Panc1 (cell line): ENCODE measurements at places on chromosomes 12 and 14. TPM values are rescaled to one million over a fixed set of nuclear protein-coding genes. Genes with fewer than 3 reads are reported as not detected.

SERPINA9 gene
- not detected for total RNA-seq

C14orf180 gene
- not detected for total RNA-seq

- no peak for DNase-seq
Measured at GRCh38 chr12:121334513-121335343, 17.5 kb downstream of the ANAPC5 start.

- no peak for DNase-seq
Measured at GRCh38 chr14:94365624-94366023, 22.8 kb downstream of the SERPINA1 start.

GRCh38 chr12:100987552-100988521, 193.3 kb downstream of the ANO4 start:
- no peak for DNase-seq

DNA sequence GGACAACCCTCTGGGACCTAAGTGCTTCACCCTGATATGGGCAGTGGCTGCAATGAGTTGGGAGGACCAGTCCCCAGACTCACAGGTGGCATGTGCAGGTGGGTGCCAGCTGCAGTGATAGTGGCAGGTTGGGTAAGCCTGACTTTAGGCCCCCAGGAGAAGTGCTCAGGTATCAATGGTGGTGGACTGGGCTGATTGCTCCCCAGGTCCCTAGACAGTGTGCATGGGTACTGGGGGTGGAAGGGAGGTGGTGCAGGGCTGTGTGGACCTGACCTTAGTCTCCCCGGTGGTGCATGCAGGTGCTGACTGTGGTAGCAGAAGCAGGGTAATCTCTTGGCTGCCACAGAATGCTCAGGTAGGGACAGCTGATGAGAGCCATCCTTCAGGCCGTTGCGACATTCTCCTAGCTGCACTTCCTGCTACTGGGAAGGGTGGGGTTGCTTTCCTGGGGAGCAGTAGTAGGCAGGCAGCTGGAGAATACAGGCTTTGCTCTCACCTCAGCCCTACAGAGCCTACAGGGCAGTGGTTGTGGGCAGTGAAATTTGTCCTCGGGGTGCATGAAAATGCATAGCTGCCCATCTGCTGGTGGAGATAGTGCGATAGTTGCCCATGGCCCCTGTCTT, 33.3 kb upstream of the CCND2 start:
- DNase-seq: no peak

DNA sequence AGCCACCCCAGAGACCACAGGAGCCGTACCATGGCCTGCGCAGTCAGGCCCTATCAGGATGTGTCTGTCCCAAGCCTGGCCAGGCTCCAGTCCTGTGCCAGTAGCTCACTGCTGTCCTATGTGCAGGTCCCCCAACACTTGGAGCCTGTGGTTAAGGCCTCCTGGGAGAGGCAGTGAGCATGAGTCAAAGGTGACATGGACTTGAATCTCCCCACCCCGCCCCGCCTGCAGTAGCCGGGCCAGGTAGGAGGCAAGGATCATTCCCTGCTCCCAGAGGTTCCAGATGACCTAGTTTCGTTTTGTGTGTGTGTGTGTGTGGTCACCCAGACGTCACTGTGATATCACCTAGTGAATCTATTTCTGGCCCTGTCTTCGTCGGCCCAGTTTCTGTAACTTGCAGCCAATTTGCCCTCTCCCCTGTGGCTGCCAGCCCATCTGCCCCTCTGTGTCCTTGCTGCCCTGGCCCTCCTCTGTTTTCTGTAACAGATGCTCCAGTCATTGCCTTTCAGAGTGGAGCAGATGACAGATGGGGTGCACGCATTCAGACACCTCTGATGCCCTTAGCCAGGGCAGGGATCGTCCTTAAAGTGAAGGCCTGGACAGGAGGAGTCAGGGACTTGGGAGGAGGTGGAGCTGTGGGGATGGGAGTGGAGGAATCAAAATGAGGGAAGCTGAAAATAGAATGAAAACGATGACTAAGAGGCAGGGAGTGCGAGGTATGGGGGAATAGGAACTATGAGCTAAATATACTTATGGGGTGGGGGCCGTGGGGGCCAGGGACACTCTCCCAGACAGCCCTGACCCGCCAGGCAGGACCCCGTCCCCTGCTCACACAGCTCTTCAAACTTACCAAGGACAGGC, 37.4 kb downstream of the SLC6A12 start:
- DNase-seq: no peak

DNA sequence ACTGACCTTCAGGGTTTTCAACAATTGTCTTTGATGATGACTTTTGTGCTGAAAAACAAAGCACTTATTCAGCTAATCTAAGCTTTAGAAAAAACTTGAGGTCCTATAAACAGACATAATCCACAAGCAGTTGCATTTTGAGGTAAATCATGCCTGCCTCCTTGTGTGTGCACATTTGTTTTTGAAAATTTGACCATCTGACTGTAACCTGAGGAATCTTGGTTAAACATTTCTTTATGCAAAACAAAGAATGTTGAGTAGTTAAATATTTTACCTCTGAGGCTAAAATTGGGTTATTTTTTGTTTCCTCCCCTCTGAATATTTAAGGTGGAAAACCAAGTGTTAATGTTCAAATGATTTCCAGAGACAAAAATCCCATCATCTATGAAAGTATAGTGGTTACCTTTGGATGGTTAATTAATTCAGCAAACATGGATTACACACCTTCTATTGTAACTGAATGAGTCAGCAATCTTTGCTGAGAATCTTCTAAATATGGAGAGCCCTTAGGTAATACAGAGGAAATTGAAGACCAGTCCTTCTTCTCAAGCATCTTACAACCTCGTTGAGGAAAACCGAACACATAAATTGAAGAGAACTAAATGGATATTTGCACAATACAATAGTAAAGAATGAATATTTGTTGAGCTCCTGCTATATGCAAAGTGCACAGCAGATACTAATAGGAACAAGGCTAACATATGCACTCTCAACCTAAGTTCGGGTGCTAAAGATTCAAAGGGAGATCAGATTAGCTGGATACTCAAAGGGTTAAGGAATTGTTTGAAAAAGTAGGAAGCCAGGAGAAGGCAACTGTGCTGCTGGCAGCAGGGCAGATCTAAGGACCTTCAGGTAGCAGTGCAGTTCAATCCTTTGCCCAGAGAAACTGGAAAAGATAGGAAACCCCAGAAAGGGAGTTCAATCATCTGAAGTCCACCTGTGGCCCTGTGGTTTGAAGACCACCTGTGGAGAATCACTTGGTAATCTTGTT, 115.2 kb downstream of the BMP4 start:
- no peak for DNase-seq
